ENCODE measurements at places on chromosomes 11 and 22.
A peak's percentile ranks its signal among the peaks of the same experiment; 100 is the strongest.

- DNase-seq: no peak
These were observed 6.7 kb upstream of the PPARA start for GRCh38 chr22:46143491-46144147.

- peak; percentile 81 for DNase-seq
These were observed 4.1 kb downstream of the SUN2 start for GRCh38 chr22:38751422-38752346.

- DNase-seq: no peak
These were observed 37.7 kb downstream of the SGSM3 start for GRCh38 chr22:40407831-40408717.

- no peak for DNase-seq
These were observed 533.5 kb downstream of the BUD13 start for GRCh38 chr11:116239247-116239646.

- no peak for DNase-seq
These were observed 1.9 kb downstream of the MS4A1 start for GRCh38 chr11:60457576-60457975.

- DNase-seq: no peak
These were observed 26.1 kb downstream of the B3GAT1 start for GRCh38 chr11:134385774-134386565.

GRCh38 chr11:130555251-130555841 lies 106.9 kb downstream of the ADAMTS15 start:
- no peak for DNase-seq

DNA sequence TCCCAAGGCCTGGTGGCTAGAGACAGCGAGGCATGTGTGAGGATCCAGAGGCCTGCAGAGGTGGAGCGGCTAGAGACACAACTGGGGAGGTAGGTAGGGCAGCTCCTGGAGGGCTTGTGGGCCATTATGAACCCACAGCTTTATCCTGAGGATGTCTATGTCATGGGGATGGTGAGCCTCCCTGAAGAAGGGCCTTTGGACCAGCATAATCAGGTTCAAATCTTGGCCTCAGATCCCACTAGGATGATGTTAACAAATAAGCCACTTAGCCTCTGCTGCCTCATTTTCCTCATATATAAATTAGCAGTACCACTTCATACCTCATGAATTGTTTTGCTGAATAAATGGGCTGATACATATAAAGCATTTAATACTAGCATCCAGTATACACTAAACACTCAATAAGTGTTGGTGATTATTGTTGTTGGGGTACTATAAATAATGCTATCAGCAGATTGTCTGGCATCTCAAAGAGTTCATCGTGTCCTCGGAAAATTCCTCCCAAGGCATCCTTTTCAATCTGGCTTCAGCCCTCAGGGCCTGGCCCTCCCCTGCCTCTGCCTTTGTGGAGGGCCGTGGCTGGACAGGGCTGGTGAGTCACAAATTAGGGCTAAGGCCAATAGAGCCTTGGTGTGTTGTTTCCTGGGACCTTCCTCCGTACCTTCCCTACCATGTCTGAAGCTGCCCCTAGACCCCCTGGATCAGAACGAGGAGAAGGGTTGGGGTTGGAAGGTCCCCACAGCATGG lies 30.9 kb upstream of the LRRC32 start:
- no peak for DNase-seq

- peak; percentile 38 for DNase-seq
These were observed 1.7 kb downstream of the CREBZF start for GRCh38 chr11:85663080-85663752.

DNA sequence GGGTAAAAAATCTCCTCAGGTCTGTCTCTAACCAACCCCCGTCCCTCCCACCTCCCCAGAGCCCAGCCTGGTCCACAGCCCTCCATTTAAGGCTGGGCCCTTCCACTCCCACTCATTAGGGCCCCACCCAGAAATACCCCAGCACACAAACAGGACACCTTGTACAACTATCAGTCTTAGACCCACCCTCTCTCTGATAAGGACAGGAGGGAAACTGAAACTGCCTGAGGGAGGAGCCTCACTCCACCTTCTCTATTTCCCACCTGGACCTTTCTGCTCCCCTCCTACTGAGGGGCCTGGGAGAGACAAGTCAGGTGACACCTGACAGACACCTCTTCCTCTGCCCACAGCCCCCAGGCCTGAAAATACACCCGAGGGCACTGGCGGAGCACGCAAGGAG lies 90.2 kb downstream of the PLEKHA7 start:
- DNase-seq: no peak

DNA sequence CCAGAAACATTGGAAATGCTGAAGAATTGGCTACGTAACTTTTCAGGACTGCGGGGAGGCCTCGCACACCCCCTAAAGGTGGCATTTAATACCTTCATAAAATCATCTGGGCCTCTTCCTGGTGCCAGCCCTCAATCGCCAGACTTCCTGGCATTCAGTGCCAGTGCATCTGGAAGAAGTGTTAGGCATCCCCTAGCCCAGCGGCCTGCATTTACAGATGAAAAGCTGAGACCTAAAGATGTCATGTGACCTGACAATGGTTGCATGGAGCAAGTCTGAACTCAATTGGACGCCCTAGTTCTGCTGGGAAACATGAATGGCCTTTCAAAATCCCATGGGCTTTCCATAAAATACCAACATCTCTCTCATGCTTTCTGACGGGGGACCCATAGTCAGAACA lies 81.0 kb upstream of the TMEM45B start:
- DNase-seq: no peak

DNA sequence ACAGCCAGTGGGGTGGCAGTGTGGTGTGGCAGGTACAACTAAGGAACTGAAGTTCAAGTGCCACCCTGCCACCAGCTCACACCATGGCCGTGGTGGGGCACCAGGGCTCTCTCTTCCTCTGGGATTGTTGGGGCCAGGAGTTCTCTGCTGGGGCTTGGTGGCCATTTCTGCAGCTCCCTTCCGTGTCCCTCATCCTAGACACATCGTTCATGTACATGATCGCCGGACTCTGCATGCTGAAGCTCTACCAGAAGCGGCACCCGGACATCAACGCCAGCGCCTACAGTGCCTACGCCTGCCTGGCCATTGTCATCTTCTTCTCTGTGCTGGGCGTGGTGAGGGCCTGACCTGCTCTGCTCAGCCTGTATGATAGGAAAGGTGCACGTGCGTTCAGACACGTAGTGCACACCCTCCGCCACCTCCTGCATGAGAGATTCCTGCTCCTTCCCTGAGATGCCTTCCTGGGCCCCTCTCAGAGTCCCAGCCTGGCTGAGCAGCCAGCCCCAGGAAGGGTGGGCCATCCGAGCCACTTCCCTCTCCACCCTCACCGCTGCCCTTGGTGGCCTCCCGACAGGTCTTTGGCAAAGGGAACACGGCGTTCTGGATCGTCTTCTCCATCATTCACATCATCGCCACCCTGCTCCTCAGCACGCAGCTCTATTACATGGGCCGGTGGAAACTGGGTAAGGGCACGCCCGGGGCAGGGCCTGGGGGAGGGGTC lies 7.3 kb upstream of the TAGLN start:
- DNase-seq: no peak

DNA sequence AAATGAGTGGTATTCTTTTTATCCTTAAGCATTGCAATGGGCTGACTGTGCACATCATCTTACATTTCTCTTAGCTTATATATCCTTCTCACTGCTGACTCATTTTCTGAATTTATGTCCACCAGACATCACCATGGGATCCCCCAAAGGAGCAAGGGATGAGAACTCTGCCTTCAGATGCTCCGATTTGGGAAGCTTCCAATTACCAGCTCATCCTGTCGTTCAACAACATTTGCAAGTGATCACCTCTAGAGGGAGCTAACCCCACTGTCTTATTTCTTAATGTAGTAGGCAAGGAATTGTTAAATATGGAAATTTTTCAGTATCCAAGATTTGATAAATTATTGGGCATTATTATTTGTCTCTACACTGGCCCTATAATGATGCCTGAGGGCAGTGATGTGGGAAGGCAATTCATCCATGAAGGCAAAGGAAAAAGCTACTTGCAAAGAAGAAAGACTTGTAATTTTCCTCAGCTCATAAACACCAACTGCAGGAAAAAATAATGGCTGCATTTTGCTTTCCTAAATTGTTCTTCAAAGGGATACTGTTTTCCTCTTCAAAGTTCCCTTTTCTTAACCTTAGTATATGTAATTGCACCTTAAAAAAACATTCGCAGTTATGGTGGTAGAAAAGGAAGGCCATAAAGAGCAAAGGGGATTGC lies 102.4 kb upstream of the FSHB start:
- no peak for DNase-seq

- DNase-seq: no peak
These were observed 41.3 kb downstream of the NEU3 start for GRCh38 chr11:75029836-75030631.

DNA sequence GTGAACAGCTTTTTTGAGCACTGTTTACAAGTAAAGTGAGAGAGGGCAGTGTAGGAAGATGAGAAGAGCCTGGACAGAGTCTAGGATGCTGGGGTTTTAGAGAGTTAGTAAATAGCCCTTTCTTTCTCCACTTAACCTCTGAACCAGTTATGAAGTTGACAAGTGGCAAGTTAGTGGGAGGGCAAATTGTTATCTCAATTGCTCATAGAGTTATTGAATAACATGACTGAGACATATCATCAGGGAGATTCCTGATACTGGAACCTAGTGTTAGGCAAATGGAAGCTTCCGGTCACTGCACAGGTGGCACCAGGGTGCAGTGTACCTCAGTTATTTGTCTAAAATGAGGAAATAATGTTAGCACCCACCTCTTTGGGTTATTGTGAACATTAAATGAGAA lies 57.8 kb upstream of the PTPN5 start:
- no peak for DNase-seq

DNA sequence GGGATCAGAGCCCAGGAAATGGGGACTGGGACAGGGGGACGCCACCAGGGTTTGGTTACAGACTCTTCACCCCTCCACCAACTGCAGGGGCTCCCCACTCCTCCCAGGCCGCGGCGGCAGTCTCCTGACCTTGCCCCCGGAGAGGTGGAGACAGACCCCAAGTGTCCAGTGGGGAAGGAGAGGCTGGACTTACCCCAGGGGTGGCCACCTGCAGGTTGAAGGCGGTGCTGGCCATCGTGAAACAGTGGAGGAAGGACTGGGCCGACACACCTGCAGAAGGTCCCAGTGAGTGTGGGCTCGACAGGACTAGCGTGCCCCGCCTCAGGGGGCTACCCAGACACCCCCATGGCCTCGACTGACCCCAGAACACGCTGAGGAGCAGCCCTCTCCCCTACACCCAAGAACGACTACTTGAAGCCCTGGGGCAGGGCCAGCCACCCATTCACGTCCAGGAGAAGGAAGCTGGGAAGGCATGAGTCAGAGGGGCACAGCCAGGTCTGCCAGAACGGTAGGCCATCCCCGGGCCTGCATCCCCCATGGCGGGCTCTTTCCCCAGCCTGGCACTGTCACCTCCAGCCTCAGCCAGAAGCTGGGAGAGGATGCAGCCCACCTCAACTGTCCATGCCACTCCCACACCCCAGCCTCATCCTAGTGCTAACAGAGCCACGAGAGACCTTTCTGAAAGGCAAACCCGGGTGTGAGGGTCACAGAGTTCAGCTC lies 2.3 kb downstream of the GATD1 start:
- DNase-seq: peak; percentile 12

- DNase-seq: no peak
These were observed 35.0 kb upstream of the ADORA2A start for GRCh38 chr22:24392218-24392931.

- no peak for DNase-seq
These were observed 2.0 kb downstream of the FAM83F start for GRCh38 chr22:39996732-39997131.

DNA sequence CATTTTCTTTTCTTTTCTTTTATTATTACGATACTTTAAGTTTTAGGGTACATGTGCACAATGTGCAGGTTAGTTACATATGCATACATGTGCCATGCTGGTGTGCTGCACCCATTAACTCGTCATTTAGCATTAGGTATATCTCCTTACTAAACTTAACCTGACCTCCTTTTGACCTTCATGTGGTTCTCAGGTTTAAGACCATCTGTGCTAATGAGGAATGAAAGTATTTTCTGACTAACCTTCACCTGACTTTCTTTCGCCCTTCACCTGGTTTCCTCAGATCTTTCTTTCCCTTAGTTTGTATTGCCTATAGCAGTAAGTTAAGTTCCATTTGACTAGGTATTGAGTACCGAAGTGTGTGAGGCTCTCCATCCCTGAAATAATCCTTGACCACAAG lies 6.5 kb downstream of the EXPH5 start:
- DNase-seq: no peak

DNA sequence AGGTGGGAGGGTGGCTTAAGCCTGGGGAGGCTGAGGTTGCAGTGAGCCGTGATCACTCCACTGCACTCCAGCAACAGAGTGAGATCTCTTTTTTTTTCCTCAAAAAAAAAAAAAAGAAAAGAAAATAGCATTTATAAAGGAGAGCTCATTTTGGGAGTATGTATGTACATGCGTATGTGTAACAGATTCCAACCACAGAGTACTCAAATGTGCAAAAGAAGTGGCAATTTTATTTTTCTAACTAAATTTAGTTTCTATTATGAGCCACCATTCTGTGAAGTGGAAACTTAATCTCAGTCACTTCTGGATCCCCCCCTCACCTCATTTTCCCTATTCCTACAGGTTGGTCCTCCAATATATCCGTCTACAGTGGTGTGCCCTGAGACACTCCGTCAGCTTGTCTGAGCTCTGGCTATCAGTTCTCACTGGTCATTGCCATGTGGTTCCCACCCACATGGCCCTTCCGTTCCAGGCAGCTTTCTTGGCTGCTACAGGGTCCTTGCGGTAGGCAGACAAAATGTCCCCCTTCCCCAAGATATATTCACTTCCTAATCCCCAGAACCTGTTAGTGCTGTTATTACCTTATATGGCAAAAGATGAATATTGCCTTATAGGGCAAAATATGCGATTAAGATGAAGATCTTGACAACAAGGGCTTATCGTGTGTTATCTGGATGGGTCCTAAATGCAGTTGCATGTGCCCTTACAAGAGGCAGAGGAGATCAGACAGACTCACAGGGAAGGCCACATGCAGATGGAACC lies 35.8 kb upstream of the TSKU start:
- DNase-seq: no peak

GRCh38 chr11:266676-267439 lies 11.3 kb upstream of the NLRP6 start:
- DNase-seq: no peak

- no peak for DNase-seq
These were observed 58.9 kb downstream of the RCN1 start for GRCh38 chr11:32149748-32150147.

GRCh38 chr22:40499209-40499623 lies 128.8 kb downstream of the SGSM3 start:
- DNase-seq: no peak

GRCh38 chr11:44812971-44813370 lies 86.2 kb downstream of the TSPAN18 start:
- DNase-seq: no peak

GRCh38 chr11:85976525-85976924 lies 92.4 kb downstream of the PICALM start:
- no peak for DNase-seq

GRCh38 chr11:104320097-104320496 lies 156.2 kb upstream of the PDGFD start:
- no peak for DNase-seq
